Fibroblast of skin of abdomen (primary cell): ENCODE measurements at places on chromosomes 11 and 22.

DNA sequence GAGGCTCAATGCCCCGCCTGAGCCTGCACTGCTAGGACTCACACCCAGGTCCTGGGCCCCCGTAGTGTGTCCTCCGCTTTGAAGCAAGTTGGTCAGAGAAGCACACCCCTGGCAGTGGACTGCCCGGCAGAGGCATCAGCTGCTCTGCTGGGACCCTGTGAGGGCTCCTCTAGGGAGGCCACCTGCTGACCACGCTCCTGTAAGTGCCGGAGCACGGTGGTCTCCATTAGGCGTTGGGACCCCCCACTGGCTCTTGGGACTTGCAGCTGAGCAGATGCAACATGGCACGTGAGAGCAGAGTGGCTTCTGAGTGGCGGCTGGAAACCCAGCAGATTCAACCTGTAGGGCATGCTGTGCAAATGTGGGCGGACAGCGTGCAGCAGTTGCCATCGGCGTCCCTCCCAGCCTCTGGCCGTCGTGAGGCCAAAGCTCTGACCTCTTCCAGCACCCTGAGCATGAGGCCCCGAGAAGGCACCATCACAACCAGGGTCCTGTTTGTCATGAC lies 16.9 kb downstream of the MRGPRG start:
- DNase-seq, result no peak

GRCh38 chr11:87555101-87555500 lies 517.4 kb downstream of the TMEM135 start:
- DNase-seq, result no peak

GRCh38 chr11:17528181-17528691 lies 16.0 kb downstream of the USH1C start:
- DNase-seq, result peak; percentile 15

- no peak for DNase-seq
These were observed 29.7 kb downstream of the CCT8L2 start for GRCh38 chr22:16562711-16563554.

DNA sequence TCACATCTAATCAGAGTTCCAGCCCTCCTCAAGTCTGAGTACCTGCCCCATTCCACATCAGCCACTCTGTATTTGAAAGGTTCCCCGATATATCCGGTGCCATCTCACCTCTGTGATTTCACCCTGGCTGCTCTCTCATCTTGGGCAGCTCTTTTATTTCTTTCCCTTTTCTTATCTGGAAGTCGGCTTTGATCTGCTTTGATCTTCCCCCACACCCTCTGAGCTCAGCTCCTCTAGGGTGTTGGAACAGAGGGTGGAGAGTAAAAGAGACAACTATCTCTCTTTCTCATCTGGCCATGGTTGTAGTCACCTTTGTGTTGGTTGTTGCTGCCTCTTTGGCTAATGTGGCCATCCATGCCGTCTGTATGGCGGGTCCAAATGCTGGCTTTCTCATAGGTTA lies 108.3 kb downstream of the ENTHD1 start:
- DNase-seq, result no peak

GRCh38 chr11:102560555-102561011 lies 30.0 kb upstream of the MMP7 start:
- DNase-seq, result peak; percentile 62

GRCh38 chr11:46350695-46351094 lies 3.4 kb downstream of the DGKZ start:
- no peak for DNase-seq

- DNase-seq, result no peak
These were observed 554.2 kb downstream of the JRKL start for GRCh38 chr11:96943970-96944369.

GRCh38 chr11:128789497-128790150 lies 77.5 kb downstream of the KCNJ1 start:
- DNase-seq, result peak; percentile 36

DNA sequence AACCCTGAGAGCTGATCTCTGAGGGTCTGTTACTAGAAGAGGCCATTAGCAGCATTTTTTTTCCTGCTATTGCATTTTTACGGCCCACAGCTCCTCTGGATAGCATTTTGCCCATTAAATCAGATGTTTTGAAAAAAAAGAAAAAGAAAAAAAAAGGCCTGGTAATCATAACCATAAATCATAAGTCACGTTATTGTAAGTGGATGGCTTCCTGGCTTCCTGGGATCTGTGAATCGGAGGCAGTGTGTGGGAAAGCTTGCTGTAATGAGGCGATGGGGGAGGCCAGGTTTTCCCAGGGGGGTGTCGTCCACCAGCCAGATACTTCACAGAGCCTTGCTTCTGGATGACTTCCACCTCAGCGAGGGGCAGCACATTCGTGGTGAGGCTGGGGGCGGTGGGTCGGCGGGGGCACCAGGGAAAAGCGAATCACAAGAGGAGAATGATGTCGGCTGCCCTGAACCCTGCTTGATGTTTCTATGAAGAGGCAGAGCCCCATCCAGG lies 106.5 kb upstream of the SYT13 start:
- no peak for DNase-seq

DNA sequence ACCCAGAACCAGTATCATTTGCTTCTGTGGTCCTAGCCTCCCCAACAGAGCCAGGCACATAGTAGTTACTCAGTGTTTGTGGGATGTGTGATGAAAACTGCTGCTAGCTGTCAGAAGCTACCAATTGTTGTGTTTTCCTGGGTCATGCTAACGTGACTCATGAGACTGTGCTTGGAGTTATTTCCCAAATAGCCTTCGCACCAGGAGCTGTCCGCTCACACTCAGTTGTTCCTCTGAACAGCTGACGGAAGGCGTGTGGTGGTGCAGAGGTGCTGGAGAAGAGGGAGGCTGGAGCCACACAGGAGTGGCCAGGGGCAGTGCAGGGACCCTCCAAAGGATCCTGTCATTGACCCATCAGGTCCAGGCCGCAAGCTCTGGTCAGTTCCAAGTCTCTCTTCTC lies 53.9 kb upstream of the TBCEL start:
- DNase-seq, result no peak

DNA sequence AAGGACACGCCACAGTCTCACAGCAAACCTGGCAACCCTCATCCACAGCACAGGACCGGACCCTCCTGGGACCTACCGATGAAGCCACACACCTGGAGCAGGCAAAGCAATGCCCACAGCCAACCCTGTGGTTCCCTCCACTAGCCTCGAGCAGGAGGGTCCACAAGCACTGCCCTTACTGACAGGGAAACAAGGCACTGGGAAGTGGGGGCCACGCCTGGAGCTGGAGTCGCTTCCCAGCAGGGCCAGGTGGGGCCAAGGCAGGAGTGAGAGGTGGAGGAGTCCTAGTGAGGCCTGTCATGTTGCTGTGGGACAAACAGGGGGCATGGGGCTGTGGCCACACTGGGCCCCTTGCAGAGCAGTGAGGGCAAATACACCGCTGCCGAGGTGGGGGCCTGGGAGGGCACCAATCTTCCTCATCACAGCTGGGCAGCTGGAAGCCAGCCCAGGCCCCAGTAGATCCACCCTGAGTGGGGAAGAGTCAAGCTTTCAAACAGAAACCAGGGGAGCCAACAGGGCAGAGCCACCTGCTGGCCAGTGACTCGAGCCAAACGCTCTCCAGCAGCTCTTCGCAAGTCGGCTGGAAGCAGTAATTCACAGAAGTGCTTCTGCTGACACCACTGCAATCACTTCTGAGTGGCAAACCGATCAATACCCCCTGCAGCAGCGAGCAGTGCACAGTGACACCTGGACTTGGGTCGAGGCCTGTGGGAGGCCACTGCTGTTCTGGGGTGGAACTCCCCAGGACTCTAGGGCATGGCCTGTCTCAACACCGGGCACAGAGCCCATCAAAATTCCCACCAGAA lies 13.7 kb downstream of the SULT4A1 start:
- peak; percentile 15 for DNase-seq

DNA sequence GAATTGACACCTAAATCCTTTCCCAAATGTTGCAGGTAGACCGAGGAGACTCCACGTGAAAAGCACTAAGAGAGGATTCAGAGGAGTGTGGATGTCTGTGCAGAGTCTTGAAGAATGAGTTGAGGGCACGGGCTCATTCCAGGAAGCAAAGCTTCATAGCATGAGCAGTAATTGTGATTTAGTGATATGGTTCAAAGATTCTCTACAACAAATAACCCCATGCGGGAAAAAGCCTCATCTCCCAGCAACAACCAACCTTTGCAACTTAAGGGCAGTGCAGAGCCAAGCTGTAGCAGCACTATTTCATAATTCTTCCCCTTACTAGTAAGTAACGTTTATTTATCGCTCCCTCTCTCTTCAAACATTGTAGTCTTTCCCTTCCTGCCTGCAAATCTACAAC lies 87.5 kb upstream of the CLMP start:
- no peak for DNase-seq

DNA sequence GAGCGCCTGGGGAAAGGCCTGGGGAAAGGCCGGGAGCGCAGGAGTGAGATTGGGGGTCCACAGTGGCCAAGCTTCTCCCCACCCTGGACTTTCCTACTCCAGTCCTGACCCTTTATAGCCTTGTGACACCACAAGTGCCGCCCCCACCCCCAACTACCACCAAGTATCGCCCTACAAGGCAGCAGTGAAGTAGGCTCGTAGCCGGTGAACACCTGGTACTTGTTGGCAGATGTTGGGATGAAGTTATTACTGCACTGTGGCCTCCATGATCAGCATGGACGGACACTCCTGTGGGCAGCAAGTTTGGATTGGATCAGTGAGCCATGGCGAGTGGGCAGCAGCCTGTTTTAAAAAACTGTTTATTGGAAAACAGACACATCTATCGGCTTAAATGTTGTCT lies 45.0 kb downstream of the EIF3F start:
- no peak for DNase-seq

DNA sequence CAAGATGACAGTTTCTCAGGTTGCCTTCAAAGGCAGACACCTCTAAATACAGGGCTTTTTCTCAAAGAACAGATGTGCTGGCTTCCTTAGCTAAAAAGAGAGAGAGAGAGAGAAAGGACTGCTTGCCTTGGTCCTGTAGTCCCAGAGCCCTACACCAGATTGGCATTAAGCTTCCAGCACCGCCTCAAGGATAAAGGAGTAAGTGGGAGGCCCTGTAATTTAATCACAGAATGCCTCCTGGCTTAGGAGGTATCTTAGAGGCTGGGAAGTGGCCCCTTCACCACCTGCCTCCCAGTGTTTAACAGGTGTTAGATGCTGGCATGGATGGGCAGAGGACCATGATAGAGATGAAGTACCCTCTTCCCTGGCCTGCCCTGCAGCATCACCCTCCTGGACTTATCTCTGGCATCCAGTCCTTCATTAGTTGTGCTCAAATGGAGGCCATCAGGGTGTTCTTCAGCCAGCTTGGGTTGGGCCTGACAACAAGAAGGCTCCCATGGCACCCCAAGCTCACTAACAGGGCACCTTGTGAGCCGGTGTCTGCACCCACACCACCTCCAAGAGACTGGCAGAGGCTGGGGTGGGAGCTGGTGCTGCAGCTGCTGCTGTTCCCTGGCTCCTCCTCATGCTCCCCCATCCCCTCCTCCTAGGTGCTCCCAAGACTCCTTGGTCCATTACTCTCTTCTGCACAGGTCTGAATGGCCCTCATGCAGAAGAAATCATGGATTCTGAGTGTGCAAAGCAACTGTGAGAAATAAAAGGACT lies 32.5 kb downstream of the ABCC8 start:
- DNase-seq, result no peak

DNA sequence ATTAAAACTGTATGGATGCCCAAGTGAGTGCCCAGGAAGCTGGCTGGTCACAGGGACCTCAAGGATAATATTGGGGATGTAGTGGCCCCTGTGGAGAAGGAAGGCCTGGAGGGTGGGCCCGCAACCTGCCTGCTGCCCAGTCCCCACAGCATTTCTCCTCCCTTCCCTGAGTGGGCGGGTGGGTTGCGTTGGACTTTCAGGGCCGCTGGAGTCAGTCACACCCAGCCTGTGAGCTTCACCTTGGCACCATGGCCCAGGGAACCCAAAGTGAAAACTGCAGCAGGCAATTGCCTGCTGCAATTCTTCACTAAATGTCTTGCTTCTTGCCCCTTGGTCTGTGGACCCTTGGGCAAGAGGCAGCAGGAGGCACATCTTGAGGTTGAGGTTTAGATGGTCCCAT lies 4.7 kb downstream of the GNAZ start:
- DNase-seq, result no peak

GRCh38 chr11:134819041-134819440 lies 407.0 kb upstream of the B3GAT1 start:
- no peak for DNase-seq

DNA sequence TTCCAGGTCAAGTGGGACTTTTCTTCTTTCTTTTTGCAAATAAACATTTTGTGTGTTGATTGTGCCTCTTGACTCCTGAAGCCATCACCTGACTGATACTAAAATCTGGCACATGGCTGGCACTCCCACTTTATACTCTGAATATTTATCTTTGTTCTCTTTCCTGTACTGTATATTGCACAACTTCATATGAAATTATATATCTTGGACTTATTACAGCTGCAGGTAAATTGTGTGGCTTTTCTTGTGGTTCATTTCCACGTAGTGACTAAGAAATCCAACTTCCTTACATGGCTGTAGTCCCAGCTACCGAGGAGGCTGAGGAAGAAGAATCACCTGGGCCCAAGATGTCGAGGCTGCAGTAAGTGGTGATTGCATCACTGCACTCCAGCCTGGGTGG lies 23.7 kb upstream of the OR5B12 start:
- no peak for DNase-seq

DNA sequence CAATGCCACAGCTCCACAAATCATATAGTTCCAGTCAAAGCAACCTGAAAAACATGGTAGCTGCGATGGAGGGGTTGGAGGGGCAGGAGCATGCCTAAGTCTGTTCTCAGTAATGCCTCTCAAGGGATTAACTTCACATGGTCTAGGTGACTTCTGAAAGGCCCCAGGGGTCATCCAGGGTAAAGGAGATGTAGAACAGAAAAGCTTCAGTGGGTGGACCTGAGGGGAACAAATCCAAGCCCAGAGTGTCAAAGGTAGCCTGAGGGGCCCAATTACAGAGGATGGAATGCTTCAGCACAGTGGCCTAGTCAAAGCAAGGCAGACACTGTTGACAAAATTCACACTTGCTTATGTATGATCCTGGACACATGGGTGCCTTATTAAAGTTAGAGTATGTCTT lies 23.3 kb downstream of the OR4D9 start:
- DNase-seq, result no peak

DNA sequence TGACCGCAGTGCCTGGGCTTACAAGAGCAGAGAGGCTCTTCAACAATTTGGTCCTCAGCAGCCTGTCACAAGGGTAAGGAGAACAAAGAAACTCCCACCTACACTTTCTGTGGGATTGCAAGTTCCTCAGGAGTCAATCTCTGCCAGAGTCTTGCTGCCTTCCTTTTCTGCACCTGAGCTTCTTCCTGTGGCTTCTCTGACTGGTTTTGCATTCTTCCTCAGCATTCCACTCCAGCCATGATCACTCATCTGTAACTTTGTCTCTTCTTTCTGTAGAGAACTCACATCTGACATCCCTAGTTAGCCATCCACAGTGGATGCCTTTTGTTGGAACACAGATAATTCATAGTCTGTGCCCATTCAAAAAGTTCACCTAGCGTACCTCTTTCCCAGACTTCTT lies 14.2 kb upstream of the OR6A2 start:
- no peak for DNase-seq

- no peak for DNase-seq
These were observed 54.3 kb downstream of the TSPAN18 start for GRCh38 chr11:44780940-44781631.
